Mesendoderm (in vitro differentiated cells): ENCODE measurements at places on chromosomes 1 and 21.
A peak's percentile ranks its signal among the peaks of the same experiment; 100 is the strongest.

GRCh38 chr21:36914244-36915013 lies 52.0 kb downstream of the HLCS start:
- no peak for DNase-seq

- no peak for DNase-seq
These were observed 36.9 kb downstream of the EIF2D start for GRCh38 chr1:206575165-206575893.

DNA sequence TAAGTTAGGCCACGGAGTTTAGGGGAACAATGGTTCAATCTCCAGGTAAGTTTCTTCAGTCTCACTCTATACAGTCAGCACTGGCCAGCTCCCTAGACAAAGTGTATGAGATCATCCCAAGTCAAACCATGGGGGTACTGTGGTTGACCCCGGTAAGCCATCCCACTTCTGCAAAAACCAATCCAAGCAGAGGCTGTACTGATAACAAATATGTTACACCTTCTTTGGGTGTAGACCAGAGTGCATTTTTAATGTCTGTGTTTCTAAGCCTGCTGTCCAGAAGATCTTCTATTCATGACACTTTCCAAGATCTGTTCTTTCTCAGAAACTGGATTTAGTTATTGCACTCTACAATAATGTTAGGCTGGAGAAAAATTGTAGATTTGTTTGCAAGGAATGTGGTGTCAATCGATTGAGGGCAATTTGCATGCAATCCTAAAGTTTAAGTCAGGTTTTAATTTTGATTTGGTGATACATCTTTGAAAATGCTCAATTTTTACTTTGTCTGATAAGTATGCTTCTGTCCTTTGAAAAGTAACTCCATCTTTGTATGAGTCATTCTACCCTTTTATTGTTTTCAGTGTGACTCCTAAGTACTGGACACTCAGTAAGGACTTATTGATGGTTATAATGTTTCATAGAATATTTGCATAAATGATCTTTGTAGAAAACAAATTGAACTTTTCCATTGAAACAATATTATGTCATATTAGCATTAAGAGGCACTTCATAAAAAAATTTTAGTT lies 152.4 kb downstream of the HLX start:
- DNase-seq: no peak

GRCh38 chr1:215970406-215970805 lies 403.3 kb downstream of the KCTD3 start:
- DNase-seq: peak; percentile 86

DNA sequence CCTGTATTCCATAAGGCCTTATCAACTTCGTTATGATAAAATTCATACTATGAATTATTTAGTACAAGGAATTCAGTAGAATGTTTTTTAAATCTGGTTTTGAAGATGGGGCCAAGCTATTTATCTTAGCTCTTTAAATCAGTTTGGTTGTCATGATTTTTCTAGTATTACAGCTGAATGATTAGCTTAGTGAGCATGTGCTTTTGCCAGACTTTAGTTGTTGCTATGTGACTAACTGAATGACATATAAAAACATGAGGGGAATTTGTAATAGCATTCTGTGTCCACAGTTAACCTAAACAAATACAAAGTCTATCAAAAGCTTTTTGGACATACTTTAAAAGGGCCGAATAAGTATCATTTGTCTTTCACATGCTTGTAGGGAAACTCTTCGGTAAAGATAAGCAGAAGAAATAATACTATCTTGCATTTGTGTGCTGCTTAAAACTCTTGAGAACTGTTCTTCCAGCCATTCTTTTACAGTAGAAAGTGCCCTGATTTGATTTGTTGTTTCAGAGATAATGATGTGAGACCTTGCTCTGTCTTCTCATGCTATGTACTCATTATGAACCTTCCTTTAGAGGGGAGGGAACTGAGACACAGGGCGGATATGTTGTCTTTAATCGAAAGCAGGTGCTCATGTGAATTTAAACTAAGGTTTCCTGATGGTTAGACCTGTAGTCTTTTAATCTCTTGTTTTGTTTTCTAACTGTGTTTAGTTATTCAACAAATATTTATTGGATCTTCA lies 18.8 kb downstream of the NEK7 start:
- no peak for DNase-seq

- peak; percentile 74 for DNase-seq
These were observed 166.3 kb downstream of the BARHL2 start for GRCh38 chr1:90550626-90551406.

- no peak for DNase-seq
These were observed 149.7 kb upstream of the JUN start for GRCh38 chr1:58933599-58933926.

DNA sequence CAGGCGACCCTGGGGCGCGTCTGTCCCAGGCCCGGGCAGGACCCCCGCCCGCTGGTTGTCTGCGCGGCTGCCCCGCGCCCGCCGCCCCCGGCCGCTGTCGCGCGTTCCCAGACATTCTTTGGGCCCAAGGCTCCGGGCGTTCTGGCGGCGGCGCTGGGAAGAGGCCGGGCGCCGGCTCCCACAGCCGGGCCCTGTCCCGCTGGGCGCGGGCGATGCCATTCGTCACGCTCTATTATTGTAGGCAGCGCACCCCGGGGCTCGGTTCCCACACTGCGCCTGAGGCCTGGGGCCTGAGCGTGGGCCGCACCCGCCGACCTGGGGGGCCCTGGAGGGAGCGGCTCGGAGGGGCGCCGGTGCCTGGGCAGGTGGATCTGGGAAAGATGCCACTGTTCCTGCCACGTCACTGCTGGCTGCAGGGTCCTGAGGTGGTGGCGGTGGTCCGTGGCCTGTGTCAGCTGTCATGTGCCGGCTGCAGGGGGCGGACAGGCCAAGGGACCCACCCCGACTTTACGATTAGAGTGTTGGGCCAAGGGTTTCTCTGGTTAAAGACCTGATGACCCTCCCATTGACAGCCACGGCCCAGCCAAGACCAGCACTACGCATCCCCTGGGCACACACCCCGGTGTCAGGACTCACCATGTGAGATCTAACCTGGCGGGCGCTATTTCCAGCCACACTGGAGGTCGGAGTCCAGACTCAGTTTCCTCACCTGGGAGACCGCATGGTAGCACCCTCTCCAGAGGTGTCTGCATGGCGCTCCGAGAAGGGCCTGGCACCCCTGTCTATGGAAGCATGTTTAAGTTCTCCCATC lies 55.1 kb upstream of the ADARB1 start:
- DNase-seq: peak; percentile 40

- no peak for DNase-seq
These were observed 128.1 kb upstream of the VAMP3 start for GRCh38 chr1:7642781-7643529.

DNA sequence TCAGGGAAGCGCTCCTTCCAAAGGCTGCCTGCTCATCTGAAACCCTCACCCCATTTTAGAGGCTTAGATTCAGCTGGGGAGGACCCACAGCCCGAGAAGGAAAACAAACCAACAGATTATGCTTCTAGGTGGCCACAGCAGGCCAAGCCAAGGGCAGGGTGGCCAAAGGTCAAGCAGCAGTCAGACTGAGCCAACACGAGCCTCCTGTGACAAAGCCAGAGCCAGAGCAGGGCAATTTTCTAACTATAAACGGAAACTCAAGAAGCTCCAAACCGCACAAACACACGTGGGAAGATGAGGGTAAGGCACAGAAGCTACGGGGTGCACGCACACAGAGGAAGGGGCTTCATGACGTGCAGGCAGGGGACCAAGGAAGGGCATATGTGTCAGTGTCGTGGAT lies 64.1 kb downstream of the PLEKHA6 start:
- no peak for DNase-seq
